ENCODE measurements at places on chromosomes 11 and 22.
A peak's percentile ranks its signal among the peaks of the same experiment; 100 is the strongest.

DNA sequence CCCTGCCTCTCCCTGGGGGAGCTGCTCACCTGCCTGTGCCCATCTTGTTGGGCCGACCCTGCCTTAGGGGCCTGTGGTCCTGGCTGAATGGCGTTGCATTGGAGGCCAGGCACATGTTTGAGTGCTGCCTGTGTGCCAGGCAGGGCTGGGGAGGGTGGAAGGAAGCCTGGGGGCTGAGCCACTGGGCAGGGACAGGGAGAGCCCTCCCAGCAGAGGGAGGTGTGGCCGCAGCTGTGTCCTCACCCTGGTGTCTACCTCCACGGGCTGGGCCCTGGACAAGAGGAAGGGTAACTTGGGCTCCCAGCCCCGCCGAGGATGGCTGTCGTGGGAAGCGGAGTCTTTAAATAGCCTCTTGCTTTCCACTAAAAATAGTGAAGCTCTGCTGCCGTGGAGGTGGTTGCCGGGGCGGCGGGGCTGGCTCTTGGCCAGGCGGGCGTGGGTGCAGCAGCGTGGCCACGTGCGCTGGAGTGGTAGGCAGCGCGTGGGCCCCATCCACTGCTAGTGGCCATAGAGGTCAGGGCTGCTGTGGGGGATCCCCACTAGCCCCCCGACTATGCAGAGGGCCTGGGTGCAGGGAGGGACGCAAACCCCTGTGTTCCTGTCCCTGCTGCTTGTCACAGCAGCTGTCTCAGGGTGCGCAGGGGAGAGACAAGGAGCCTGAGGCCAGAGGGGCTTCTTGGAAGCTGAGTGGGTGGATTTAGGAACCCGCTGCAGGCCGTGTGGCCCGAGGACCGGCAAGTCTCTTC lies 6.2 kb downstream of the ZDHHC8 start:
- no peak for DNase-seq

DNA sequence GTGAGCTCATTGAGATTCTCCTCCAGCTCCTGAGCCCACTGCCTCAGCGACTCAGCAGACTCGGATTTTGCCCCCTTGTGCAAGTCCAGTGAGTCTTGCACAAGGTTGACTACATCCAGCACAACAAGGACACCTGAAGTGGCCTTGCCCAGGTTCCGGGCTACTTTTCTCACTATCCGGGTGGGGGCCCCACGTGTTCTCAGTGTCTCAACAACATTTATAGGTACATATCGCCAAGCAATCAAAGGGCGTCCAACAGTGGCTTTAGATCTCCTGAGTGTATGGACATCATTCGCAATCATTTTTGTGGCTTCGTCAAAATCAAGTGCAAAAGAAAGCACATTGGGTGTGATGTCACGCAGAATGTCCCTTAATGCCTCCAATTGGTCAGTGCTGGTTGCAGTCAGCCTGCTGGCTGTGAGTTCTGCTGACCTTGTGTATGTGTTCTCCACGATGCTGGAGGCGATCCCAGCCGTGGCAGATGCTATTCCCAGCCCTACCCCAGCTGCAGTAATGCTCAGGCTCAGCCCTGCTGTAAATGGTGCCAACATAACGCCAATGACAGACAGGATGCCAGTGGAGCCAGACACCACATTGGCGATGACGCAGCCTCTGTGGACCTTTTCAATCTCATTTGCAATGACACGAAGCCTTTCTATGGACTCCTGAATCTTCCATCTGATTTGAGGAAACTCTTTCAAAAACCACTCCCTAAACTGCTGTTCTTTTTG lies 10.3 kb downstream of the APOL4 start:
- peak; percentile 36 for DNase-seq

GRCh38 chr11:120793806-120794479 lies 230.0 kb upstream of the TBCEL start:
- no peak for DNase-seq

DNA sequence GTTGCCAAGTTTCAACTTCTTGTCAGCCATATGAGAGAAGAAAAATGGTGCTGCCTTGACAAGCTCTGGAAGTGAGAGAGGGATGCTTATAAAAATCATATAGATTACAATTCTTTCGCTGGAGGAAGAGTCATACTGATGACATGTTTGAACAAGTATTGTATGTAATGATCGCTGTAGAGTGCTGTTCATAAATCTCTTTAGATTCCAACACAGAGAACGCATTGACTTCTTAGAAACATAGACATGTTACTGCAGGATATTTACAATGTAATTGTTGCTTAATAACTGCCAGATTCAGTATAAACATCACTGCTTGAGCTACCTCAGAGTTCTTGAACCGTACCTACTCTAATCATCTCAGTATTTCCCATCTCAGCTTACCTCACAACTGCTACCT lies 571.6 kb downstream of the LUZP2 start:
- DNase-seq: no peak

- DNase-seq: no peak
Measured at GRCh38 chr11:15849257-15849656, 507.1 kb downstream of the SOX6 start.

DNA sequence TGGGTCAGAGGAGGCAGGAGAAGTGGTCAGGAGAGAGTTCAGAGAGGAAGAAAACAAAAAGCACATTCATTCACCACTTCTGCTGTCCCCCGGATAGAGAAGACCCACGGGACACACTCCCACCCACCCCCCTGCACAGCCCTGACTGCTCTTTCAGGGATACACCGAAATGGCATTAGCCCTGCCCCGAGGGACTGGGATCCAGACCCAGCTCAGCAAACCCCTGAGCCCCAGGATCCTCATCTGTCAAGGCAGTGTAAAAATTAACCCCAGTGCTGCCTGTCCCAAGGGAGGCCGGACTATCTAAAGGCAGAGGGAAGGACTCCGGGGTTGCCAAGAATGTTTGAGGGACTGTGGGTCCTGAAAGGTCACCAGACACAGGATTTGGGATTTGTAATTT lies 31.2 kb downstream of the TPBGL start:
- DNase-seq: peak; percentile 5

- DNase-seq: peak; percentile 45
Measured at GRCh38 chr11:45079943-45080719, 66.3 kb upstream of the PRDM11 start.

DNA sequence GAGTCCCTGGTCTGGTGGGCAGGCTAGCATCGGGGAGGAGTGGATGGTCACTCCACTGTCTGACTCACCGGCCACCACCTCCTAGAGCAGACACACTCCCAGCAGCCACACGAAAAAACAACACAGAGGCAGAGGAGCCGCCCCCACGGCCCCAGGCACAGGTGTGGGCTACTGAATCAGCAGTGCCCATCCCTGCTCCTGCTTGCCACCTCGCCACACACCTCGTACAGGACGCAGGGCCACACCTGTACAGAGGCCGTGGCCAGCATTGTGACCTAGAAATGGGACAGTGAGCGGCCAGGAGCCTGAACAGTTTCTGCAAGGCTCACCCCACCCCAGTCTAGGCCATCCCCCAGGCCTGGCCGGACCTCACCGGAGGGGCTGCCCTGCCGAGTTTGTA lies 14.0 kb downstream of the TRIM29 start:
- no peak for DNase-seq

- DNase-seq: no peak
Measured at GRCh38 chr11:119741369-119742262, 12.6 kb upstream of the NECTIN1 start.

DNA sequence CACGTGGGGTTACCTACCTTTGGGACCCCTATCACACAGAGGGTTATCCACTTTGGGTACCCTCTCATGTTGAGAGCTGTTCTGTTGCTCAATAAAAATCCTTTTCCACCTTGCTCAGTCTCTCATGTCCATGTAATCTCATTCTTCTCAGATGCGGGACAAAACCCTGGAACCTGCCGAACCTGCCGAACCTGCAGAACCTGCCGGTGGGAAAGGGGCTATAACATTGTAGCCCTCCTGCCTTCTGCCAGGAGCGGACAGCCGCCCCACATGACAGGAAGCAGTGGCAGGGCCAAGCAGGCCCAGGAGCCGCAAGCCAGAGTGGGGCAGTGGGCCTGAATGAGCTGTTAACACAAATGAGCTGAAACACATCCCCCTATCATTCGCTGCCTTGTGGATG lies 18.1 kb downstream of the NPAT start:
- DNase-seq: no peak

DNA sequence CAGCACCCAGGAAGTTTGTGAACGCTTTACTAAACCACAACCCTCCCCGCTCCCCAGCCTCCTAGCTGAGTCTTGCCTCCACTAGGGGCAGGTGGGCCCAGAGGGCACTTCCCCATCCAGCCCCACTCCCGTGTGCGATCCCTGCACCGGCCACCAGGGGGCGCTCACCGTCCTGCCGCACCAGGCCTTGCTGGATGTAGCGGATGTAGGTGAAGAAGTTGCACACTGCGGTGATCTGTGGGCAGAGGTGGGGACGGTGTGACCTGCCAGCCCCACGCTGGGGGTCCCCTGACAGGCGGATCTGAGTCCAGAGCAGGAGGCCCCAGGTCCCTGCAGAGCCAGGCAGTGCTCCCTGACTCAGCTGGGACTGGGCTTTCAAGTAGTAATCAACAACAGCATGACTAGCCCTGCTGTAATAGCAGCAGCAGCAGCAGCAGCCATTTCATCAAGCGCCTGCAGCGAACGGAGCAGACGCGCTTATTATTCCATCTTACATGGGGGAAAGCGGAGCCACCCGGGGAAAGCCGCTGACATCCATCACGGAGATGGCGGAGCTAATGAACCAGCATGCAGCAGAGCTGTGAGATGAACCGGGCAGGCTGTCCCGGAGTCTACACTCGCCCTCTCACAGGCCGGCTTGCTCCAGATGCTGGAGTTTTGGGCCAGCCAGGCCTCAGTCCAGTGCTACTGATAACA lies 7.9 kb upstream of the FADS3 start:
- DNase-seq: peak; percentile 66

- DNase-seq: no peak
Measured at GRCh38 chr11:115919341-115920091, 415.3 kb upstream of the CADM1 start.

DNA sequence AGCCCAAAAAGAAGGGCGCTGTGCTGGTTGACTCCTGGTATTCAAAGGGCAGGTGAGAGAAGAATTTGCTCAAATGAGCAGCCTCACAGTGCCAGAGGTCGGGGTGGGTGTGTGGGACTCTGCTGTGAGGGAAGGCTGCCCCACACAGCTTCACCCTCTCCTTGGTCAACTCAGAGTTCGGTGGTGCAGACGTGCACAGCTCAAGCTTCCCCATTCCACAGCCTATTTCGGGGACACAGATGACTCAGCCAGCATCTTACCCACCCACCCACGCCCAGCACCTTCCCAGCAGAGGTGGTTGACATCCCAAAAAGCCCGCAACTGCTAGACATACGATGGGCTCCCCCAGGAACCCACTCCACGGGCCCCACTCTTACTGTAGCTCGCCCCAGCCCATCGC lies 46.5 kb upstream of the CCND1 start:
- DNase-seq: no peak

DNA sequence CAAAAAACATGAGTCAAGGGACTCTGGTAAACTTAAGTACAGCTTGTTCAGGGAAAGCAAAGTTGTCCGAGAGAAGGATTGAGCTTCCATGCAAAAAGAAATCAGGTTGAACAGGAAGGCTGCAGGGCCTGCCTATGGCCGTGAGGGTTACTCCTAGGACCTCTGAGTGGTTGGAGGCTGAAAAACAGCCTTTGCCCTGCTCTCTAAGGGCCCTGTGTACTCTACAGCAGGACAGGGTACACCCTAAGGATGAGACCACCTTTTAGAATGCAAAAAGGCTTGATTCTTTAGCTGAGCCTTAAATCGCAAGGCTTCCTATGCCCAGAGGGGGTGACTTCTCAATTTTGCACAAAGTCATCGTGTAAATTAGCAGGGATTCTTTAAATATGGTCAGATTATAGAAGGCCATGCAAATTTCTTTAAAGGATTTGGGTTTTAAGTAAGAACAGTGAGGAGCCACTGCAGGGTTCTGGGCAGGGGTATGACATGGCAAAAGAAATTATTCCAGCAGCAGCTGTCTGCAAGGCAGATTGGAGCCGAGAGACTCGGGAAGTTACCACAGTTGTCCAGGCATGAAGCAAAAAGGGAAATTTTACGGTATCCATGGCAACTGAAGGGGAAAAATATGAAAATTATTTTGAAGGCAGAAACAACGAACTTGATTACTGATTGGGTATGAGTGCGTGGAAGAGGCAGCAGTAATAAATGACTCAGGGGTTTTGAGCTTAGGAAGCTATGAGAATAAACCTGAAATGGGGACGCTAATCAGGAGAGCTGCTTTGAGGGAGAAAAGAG lies 91.8 kb downstream of the FAM76B start:
- no peak for DNase-seq

- DNase-seq: no peak
Measured at GRCh38 chr22:42060489-42060888, 10.1 kb downstream of the NAGA start.

DNA sequence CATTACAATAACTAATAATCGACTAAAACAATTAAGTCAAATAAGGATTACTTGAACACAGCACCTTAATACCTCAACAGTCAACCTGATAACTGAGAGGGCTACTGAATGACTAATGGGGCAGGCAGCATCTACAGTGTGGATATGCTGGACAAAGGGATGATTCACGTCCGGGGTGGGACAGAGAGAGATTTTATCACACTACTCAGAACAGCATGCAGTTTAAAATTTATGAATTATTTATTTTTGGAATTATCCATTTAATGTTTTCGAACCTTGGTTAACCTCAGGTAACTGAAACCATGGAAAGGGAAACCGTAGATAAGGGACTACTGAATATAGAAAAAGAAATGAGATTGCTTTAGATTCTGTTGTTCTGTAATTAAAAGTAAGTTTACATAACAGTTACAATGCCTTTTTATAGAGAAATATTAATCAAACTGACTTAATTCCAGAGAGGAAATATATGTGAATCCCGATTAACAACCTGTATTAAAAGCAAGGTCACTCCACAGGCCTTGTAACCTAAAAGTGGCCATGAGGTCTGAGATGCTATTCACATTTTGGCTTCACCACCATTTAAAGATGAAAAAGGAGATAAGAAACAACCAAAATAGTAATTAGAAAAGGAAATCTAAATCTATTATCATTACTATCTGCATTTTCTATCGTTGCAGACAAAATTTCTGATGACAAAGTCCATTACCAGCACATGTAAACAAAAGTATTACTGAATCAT lies 119.0 kb upstream of the TP53AIP1 start:
- no peak for DNase-seq

DNA sequence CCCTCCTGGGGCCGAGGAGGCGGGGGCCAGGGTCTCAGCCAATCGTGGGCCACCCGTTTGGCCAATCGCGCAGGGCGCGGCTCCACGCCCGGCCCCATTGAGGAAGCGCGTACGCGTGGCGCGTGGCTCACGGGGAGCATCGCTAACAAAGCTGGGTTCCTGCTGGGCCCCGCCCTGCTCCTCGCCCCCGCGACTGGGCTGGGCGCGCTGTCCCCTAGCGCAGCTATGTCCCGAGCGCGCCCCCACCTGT lies 614 bp upstream of the ASCL2 start:
- peak; percentile 44 for DNase-seq

DNA sequence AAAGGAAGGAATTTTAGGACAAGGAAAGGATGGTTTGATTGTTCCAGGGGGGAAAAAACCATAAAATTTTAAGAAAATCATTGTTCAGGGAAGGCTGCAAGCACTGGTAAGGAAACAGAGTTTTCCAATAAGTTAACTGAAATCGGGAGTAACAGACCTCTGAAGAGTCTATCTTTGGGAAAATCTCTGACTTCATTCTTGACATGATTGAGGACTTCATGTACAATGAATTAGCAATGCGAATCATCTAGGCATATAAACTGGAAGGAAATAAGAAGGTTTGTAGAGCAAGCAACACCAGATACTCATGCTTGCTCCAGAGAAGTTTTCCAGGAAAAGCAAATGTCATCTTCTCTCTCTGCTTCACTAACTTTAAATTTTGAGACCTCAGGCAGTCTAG lies 18.5 kb downstream of the APLP2 start:
- DNase-seq: no peak

GRCh38 chr11:110759972-110760381 lies 47.7 kb upstream of the ARHGAP20 start:
- DNase-seq: peak; percentile 31

- no peak for DNase-seq
Measured at GRCh38 chr11:71137376-71137775, 115.0 kb downstream of the SHANK2 start.

All from left colon (tissue), 2 donors.